Right atrium auricular region (tissue), 2 donors: ENCODE measurements at places on chromosomes 1 and 21. TPM values are rescaled to one million over a fixed set of nuclear protein-coding genes. Genes with fewer than 3 reads are reported as not detected.

Gene FCGR1A
- not detected for total RNA-seq

Gene TMOD4
- not detected for total RNA-seq

- DNase-seq, result no peak
Observed at GRCh38 chr1:116733476-116734365, 20.5 kb upstream of the CD2 start.

- no peak for DNase-seq
Observed at GRCh38 chr1:214002060-214002459, 14.3 kb downstream of the PROX1 start.
